ENCODE measurements at places on chromosomes 16 and 17.

- no peak for DNase-seq
Measured at GRCh38 chr16:9330095-9330494, 238.7 kb downstream of the HAPSTR1 start.

DNA sequence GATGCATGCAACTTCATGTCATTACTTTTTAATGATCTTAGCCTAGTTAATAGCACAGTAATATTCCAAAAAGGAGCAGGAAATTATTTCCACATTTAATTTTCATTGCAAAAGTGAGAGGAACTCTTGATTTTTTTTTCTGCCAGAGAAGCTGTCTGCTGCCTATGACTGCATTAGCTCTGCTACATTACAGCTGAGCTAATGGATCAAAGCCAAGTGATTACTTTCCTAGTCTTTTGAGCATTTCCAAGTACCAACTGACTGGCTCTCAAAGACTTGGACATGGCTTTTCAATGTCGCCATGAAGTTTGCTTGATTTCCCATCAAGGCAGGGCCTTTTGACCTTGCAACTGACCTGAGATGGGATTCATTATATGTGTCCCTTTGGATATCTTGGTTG, 356.6 kb upstream of the XYLT1 start:
- no peak for DNase-seq

GRCh38 chr16:796296-797119, 4.0 kb downstream of the GNG13 start:
- no peak for DNase-seq

DNA sequence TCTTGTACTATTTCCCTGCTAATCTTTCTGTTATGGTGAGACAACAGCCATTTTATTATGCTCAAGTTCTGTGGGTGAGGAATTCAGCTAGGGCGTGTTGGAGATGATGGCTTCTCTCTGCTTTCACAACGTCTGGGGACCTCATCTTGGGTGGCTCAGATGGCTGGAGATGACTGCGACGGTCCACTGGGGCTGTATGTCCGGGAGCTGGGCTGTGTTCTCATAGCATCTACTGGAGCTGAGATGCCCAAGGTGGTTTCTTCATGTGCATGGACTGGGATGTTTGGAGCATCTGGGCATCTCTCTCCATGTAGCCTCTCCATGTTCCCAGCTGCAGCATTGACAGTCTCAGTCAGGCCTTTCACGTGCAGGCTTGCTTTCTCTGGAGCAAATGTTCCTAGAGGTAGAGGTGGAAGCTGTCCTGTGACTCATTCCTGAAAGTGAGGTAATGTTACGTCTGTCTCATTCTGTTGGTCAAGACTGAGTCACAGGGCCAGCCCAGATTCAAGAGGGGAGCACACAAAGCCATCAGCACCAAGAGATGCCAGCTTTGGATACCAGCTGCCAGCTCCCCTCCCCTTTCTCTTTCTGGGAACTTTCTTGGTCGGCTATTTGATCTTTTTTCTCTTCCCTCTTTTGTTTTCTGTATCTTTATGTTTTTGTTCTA, 96.2 kb downstream of the RAP1GAP2 start:
- DNase-seq = peak; percentile 27

- DNase-seq = peak; percentile 11
Measured at GRCh38 chr16:11783319-11784037, 13.6 kb downstream of the ZC3H7A start.

DNA sequence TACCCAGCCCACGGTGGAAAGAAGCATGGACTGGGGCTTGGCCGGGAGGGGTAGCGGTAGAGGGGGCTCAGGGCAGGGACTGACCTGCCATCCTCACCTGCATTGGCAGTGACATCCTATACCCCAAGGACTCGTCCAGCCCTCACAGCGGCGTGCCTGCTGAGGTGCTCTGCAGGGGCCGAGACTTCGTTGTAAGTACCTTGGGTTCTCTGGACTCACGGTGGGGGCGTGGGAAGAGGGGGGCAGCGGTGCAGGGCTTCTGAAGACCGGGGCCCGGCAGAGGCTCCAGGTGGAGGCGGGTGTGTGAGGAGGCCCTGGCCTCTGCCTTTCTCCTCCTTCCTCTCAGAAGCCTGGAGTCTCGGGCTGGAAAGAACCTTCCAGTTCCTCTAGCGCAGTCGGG, 25.5 kb downstream of the POLR3E start:
- no peak for DNase-seq

DNA sequence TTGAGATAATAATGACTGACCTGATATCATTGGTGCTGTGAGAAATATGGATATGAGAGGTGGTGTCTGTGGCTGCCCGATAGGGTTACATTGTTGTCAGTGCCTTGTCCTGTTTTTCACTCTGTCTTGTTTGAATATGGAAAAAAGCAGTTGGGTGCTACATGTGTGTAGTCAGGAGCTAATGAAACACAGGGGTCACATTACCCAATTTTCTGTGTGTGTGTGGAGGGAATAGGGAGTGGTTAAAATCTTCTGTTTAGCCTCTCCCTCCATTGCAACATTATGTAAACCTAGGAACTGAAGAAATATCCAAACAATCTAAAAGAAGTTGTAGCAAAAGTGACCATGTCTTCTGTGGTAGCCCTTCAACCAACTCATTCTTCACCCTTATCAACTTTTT, 527.7 kb upstream of the SOX9 start:
- no peak for DNase-seq

- DNase-seq = no peak
Measured at GRCh38 chr17:4017377-4017776, 53.1 kb upstream of the ATP2A3 start.

- DNase-seq = no peak
Measured at GRCh38 chr16:2159175-2159838, 3.7 kb downstream of the TRAF7 start.

GRCh38 chr16:11495066-11495407, 91.7 kb downstream of the LITAF start:
- no peak for DNase-seq

DNA sequence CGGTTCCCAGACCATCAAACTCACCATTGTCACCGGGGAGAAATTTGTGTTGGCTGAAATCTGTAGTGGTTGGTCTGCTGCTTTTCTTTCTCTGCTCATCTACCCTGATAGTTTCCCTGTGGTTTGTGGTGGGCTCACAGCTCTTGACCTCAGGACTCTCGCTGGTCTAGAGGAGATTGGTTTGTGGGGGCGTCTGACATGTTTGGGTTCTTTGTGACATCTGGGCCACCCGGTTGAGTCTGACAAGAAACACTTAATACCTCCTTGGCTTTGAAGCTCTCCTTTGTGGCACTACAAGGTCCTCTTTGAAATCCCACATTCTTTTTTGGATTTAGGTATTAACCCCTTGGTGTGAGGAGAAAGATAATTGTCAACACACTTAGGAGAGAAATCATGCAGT, 662.0 kb downstream of the WWOX start:
- DNase-seq = no peak

- DNase-seq = no peak
Measured at GRCh38 chr17:21756856-21757619, 64.7 kb downstream of the KCNJ18 start.

DNA sequence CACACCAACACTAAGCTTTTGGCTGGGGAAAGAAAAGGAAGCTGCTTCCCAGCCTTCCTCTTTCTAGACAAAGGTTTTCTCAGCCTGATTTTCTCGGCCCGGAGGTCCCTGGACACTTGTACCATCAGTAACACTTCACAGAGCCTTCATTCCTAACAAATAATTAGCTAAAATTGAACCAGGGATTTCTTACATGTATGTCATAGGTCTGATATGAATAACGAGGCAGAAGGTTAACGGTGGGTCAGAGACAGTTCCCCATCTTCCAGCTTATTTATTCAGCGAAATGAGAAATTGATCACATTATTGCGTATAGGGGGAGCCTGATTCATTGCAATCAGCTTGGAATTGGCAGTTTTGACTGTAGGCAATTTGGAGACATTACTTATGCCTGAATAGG, 142.5 kb downstream of the SALL1 start:
- DNase-seq = no peak

DNA sequence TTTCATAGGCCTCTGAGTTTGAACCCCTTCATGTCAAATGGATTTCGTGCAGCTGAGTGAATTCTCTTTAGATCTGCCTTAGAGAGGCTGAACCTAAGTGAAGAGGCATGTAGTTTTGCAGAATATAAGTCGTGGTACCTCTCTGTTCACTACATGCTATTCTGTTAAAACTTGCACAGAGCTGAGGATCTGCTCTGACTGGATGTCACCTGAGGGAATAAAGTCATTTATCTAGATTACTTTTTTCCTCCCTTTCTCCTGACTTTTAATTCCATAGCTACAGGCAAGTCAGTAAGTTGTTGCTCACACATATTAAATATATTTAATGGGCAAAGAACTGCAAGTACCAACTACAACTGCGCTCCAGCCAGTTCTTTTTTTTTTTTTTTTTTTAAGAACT, 64.7 kb downstream of the WNT3 start:
- no peak for DNase-seq

Data from suppressor macrophage (primary cell).